ENCODE measurements at places on chromosomes 12 and 14.
A peak's percentile ranks its signal among the peaks of the same experiment; 100 is the strongest.

- DNase-seq: peak; percentile 24
Measured at GRCh38 chr14:32698831-32699230, 239.8 kb upstream of the NPAS3 start.

DNA sequence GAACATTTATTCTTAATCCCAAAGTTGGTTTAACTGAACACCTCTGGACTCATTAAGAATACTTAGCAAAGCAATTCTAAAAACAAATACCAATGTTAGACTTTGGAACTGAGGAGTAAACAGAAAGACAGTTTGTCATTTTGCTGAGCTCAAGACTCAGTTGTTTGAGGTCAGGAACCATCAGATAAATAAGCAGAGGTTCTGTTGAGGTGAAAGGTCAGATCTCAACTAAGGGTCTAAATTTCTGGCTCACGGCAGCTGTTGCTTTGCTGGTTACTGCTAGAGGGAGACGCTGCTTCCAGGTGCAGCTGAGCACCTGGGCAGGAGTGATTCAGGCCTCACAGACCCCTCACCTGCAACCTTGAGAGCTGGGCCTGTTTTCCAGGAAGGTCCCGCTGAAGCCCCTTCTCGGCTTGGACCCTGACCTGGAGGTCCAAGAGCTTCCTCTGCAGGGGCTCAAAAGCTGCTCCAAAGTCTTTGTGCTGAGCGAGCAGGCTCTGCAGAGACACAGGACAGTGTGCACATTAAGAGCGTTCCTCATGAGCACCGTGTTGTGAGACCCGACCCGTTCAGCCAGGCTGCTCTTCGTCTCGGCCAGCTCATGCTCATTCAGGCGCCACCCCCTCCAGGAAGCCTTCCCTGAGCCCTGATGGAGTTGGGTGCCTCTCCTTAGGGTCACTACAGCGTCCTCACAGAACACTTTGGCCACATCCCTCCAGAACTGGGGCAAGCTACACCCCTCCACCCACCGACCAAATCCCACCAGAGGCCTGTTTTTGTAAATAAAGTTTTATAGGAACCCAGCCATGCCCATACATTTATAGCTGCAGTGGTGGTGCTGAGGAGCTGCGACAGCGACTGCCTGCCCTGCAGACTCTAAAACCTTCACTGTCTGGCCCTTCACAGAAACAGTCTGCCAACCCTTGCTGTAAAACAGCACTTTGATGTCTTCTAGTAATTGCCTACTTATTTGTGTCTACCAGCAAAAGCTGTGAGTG, 72.0 kb downstream of the SYNE3 start:
- no peak for DNase-seq

- no peak for DNase-seq
Measured at GRCh38 chr14:96126339-96126782, 78.3 kb upstream of the BDKRB2 start.

- no peak for DNase-seq
Measured at GRCh38 chr14:69484444-69485314, at the start of gene PLEKHD1. TSS of gene PLEKHD1 (plus strand) at chr14:69484728. CDS start at chr14:69484966, 238 bp downstream.

DNA sequence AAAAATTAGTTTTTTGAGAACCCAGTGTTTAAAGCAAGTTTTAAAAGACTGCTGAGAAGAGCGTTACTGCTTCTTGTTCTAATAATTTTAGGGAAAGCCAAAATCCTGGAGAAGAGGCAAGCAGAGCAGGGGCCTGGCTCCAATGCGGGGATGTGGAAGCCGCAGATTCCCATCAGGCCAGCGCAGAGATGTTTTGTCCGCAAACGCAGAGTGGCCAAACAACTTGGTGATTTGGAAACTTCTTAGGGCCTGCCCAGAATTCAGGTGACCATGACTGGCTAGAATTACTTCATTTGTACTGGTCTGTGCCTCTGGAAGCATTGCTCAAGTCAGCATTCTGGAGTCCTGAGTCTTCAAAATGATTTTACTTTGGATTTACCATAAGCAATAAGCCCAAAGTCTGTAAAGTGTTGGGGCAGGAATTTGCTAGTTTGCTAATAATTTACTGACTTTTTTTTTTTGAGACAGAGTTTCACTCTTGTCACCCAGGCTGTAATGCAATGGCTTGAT, 208.4 kb downstream of the PPM1H start:
- no peak for DNase-seq

- peak; percentile 96 for DNase-seq
Measured at GRCh38 chr12:80778005-80778541, 61.4 kb downstream of the MYF5 start.

- peak; percentile 20 for DNase-seq
Measured at GRCh38 chr12:67457778-67458665, 188.9 kb downstream of the CAND1 start.

DNA sequence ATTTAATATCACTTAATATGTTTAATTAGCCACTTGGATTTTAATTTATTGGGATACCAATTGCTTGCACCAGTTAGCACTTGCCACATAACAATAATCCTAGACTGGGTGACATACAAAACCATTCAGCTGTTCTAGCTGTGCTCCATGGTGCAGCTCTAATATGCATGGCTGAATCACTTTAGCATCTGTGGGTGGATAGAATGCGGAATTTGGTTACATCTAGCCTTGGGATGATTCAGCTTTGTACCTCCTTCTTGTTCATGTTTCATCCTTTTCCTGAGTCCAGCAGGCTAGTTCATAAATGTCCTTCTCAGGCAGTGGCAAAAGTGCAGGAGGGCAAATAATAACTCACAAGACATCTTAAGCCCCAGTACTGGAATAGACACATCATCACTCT, 1263.0 kb downstream of the LRFN5 start:
- peak; percentile 24 for DNase-seq

DNA sequence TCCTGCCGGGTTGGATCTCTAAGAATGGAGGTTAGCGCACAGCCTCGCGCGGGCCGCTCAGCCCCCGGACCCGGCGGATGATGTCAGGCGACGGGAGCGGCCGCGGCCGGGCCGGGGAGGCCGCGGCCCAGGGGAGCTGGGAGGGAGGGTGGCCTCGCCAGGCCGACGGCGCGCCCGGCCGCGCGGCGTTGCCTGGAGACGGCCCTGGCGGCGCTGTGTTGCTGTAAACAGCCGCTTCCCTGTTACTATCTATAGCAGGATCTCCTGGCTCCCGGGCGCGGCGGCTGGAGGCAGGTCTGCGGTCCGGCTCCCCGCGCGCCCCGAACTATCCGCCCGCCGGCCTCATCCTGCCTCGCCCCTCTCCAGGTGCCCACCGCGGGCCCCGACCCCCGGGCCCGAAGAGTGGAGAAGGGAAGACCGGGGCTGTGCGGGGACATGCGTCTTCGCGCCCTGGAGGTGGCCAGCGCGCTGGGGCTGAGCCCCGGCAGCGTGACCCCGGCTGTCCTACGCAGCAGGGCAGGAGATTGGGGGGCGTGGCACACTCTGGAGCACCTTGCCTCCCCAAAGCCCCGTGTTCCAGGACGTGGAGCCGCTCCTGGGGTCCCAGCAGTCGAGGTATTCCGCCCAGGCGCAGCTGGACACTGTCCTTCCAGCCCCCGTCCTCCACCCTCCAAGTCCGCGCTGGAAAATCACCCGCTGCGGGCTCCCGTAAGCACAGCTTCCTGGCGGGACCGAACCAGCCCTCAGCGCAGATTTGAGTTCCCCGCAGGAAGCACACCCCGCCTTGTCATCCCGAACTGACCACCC, 1.4 kb upstream of the FOS start:
- peak; percentile 94 for DNase-seq

DNA sequence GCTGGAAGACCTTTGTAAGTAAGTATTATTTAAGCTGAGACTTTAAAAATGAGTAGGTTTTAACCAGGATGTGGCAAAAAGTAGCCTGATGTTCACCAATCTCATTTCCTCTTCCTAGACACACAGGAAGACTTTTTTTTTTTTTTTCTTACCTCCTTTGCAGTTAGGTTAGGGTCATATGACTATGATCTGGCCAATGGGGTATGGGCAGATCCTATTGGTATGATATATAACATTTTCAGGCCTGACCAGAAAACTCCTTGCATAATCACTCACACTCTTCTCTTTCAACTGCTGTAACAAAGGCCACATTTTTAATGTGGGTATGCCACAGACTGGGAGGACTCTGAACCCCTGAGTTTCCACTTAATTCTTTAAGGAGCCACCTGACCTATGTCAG, 2.7 kb upstream of the RPS6KA5 start:
- DNase-seq: peak; percentile 6

DNA sequence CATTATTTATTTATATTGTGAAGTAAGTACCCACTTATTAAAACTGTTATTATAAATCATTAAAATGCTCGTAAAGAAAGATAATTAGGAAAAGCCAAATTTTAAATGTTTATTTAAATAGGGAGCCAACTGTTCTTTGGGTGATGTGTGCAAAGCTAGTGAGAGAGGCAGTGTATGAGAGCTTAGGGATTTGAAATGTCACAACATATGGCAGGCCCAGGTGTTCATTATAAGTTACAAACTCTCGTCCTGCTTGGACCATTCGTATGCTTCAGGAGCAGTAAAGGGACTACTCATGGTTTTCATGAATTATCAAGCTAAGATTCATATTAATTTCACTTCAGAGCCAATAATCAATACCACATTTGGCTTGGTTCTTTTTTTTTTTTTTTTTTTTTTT, 154.5 kb downstream of the TGFB3 start:
- DNase-seq: no peak

- DNase-seq: no peak
Measured at GRCh38 chr14:69300601-69301221, 40.8 kb downstream of the GALNT16 start.

GRCh38 chr12:122724641-122725243, 5.9 kb downstream of the HCAR1 start:
- no peak for DNase-seq

DNA sequence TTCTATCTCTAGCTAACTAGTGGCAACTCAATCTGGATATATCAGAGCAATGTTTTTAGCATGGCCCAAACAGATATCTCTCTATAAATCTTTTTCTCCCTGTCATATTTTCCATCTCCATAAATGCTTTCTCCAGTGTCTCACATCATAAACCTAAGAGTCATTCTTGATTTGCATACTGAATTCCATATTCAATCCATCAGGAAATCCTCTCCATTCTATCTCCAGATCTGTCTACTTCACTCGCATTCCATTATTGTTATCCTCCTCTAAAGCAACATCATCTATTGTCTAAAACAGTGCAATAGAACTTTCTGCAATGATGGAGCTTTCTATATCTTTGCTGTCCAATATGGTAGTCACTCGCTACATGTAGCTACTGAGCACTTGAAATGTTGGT, 45.5 kb upstream of the ERGIC2 start:
- DNase-seq: no peak

- no peak for DNase-seq
Measured at GRCh38 chr12:92489781-92490180, 213.0 kb upstream of the PLEKHG7 start.

DNA sequence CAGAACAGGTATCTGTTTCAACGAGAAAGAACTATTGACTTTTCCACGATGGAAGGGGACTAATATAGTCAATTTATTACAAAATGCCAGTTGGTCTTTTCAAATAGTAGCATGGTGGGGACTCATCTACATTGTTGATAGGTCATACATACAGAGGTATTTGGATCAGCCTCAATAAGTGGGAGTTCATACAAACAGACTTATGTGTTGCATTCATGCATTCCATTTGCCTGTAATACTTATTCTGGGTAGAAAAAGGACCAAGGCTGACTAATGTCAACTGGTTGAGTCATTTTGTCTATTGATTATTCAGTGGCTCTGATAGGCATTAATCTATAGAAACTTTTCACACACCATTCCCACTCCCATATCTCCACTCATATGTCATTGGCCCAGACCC, 41.5 kb upstream of the GLIPR1 start:
- no peak for DNase-seq

DNA sequence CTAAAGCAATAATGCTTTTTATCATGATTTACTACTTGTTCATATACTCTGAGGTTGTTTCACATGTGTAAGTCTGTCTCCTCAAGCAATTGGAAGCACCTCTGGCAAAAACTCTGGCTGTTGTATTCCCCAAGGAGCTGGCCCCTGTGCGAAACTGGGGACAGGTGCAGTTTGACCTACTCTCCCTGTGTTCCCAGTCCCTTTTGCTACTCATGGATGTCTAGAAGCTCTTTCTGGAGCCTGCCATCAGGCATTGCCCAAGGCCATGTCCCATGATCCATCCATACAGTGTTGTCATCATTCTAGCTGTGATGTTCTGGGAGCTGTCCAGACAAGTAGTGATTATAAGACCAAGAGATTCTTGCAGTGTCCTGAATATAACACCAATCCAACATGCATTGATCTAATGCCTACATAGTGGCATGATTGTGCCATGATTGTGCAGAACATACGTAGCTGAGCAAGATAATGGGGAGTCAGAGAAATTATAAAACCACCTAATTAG, 14.9 kb downstream of the AKAP6 start:
- DNase-seq: no peak

DNA sequence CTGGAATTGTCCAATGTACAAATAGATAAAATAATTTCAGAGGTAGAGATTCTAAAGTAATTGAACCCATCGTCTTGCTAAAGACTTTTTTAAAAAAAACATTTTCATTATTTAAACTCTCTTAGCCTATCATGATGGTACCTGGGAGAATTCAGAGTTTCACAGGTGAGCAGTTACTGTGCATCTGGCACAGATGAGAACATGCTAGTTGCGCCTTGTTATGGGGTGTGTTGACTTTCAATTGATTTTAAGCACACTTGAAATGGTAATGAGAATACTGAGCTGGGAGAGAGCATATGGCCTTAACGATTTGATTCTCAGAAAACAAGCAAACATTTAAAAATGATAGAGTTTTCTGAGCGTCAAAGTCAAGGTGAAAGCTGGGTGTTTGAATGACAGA, 66.6 kb downstream of the FLRT2 start:
- DNase-seq: no peak

- DNase-seq: peak; percentile 92
Measured at GRCh38 chr14:75861161-75861621, 120.6 kb downstream of the TGFB3 start.

DNA sequence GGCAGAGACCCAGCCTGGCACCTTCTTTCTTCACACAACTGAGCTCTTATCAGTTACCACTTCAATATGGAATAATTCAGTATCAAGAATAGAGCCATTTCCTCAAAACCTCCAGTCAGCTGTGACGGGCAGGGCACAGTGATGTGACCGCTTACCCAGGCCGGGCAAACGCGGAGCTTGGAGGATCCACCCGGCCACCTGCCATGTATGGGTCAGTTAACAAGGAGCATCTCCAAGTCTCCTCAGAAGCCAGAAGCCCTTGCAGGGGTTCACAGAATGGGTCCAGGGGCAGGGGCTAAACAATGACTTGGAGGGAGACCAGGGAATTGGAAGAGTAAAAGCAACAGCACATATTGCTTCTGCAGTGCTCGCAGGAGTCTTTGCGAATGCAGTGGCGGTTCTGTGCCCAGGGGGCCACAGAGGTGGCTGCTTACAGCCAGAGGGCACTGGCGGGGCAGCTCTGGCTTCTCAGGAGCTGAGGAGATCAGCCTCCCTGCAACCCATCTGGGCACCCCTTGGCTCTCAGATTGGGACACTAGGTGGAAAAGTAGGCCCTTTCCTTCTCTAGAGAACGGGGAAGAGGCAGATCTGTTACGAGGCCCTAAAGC, 162.3 kb downstream of the CALM1 start:
- DNase-seq: no peak

DNA sequence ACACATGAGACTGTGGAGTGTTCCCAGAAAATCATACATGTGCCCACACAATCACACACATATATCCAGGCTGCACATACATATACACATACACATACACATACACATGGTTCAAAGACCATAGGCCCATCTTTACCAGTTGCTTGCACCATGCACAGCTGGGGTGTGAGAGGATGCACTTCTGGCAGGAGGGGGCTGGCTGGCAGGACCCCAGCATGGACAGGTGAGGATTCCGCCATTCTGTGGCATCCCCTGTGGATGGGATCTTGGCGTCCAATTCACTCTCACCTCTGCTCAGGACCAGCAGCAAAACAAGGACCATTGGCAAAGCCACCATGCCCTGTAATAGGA, 7.0 kb downstream of the ITGB7 start:
- DNase-seq: no peak
